Peyer's patch (tissue), 4 donors: ENCODE measurements at places on chromosomes 5 and 9.

DNA sequence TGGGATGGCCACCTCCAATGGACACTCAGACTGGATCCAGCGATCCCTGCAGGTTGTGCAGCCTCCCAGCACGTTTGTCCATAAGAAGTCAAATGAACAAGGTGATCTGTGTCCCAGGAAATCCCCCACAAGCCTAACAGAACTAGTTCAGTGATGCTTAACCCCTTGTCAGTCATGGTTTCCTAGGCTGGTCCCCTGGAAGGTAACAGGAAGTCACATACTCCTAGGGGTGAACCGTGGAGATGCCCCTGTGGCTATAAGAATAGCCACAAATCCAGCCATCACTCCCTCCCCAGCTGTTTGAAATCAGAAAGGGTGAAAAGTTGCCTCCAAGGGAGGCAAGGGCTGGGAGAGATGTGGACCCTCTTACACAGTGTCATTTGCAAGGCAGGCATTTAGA, 22.5 kb downstream of the PAX5 start:
- DNase-seq: no peak

DNA sequence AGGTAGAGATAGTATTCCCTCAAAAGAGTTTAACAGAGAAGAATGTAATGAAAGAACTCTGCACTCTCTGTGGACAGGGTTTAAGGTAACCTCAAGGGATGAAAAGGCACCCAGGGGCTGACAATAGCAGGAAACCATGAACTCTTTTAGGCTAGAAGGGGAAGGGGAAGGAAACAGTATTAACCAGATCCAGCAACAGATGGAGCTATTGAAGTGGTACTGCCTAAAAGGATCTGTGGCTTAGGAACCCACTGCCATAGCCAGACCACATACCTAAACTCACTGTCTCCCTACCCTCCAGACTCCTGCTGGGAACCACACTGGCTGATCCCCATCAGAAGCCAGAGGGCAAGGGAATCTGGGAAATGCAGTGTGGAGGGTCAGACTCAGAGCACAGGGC, 35.5 kb downstream of the PLGRKT start:
- no peak for DNase-seq

DNA sequence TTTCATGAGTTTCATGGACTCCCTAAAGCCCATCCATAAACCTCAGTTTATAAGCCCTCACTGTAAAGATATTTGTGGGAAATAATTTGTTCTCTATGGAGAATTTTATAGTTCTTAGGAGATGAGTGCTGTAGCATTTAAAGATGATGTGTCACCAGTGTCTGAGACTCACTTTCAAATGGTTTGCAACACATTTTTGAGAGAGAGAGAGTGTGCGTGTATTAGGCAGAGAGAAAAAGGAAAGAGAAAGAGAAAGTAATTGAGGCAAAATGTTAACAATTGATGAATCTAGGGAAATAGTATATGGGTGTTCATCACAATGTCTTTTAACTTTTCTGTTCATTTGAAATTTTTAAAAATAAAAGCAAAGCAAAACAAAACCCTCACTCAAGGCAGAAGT, 479.0 kb downstream of the ZSWIM6 start:
- DNase-seq: no peak

GRCh38 chr9:6079386-6079785, 64.0 kb upstream of the RANBP6 start:
- DNase-seq: no peak

- no peak for DNase-seq
These were observed 84.5 kb downstream of the FOXD1 start for GRCh38 chr5:73363911-73364730.

DNA sequence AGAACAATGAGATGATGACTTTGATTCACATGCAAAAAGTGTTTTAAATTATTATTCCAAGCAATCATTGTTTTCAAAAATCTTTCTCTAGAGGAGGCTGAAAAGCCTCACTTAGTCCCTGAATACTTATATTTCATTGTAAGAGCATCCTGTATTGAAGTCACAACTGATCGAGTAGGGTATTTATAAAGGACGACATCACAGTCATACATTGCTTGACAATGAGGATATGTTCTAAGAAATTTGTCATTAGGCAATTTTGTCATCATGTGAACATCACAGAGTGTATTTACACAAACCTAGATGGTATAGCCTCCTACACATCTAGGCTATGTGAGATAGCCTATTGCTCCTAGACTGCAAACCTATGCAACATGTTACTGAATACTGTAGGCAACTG, 510.4 kb upstream of the RGMB start:
- no peak for DNase-seq

- DNase-seq: no peak
These were observed 123.3 kb downstream of the PHF2 start for GRCh38 chr9:93699650-93700049.

- no peak for DNase-seq
These were observed 744.8 kb downstream of the KCTD16 start for GRCh38 chr5:144915452-144915851.

DNA sequence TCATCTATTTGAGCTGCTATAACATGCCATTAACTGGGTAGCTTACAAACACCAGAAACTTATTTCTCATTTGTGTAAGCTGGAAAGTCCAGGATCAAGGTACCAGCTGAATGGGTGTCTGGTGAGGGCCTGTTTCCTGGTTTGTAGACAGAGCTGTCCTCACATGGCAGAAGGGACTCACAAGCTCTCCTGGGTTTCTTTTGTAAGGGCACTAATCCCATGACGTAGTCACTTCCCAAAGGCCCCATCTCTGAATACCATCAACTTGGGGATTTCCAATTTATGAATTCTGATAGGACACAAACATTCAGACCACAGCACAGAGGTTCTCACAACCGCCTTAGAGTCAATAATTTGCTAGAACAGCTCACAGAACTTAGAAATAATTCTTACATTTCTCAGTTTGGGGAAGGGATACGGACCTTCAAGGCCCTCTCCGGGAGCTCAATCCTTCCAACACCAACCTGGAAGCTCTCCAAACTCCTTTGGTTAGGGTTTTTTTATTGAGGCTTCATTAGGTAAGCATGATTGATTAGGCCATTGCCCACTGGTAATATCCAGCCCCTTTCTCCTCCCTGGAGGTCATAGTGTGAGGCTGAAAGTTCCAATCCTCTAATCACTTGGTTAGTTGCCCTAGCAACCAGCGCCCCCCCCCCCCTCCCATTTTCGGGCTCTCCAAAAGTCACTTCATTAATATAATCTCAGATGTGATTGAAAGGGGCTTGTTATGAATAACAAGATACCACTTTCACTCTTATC, 7.6 kb upstream of the DNAJA1 start:
- DNase-seq: no peak

DNA sequence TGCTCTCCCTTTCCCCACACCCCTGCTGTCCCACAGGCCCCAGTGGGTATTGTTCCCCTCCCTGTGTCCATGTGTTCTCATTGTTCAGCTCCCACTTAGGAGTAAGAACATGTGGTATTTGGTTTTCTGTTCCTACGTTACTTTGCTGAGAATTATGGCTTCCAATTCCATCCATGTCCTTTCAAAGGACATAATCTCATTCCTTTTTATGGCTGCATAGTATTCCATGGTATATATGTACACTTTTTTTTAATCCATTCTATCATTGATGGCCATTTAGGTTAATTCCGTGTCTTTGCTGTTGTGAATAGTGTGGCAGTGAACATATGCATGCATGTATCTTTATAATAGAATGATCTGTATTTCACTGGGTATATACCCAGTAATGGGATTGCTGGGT, 25.6 kb downstream of the FER start:
- no peak for DNase-seq

GRCh38 chr5:112779531-112779930, 41.8 kb downstream of the APC start:
- no peak for DNase-seq

DNA sequence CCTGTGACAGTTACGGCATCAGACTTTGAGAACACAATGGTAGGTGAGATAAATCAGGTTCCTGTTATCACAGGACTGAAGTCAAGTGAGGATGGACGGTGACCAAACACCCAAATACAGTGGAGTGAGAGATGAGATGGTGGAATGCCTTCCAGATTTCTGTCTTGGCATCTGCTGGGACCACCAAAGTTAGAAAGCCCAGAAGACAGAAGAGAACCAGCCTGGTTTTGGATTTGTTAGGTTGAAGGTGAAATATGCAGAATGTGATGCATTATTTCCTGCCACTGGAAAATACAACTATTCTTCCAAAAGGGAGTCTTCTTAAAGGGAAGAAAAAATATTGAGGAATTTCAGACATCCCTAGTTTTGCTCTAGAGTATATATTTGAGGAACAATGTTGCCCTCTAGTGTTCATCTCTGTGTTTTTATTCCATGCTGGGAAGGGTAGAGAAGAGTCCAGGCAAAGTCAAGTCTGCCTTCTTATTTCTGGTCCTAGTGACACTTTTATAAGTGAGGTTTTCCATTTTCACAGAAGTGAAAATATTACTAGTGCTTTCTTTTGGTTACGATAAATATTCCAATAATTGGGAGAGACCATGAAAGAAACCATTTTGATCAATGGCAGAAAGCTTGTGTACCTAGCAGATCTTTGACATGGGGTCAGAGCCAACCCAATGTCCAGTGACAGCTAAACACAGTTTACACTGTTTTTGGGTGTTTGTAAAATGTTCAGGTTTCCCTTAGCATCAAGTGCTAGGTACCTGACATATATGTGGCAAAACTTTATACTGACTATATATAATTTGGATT, 142.3 kb upstream of the ANKH start:
- no peak for DNase-seq

DNA sequence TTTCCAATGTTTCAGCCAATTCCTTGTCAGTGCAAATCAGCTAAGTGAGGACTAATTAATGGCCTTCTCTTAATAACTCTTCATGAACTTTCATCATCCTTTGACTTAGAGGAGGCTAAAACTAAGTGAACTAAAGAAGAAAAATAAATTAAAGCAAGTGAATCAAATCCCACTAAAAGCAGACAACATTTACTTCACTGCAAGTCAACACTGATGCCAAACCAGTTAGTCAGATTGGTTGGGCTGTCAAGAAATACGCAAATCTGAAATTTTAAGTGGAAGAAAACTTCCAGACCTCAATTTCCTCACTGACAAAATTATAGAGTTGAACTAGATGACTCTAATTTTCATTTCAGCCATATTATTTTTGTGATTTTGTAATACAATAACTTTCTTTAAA, 137.2 kb upstream of the PRLR start:
- no peak for DNase-seq

DNA sequence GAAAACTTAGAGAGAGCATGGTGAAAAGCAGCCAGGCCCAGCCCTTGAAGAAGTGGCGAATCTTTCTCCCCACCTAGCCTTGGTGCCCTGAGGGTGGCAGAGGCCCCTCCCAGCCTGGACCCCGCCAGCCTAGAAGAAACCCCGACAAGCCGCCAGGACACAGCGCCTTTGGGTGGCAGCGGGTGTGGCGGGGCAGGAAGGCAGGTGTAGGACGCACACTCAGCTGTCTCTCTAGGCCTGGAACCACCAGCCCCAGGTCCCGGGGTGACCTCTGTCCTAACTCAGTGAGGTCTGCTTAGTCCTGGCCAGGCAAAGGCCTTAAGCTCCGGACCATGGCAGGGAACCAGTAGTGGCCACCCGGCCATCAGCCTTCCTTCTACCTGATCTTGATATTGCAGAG, 178.3 kb downstream of the BARX1 start:
- no peak for DNase-seq

- DNase-seq: no peak
These were observed 135.1 kb downstream of the DAB2IP start for GRCh38 chr9:121786543-121786948.

- DNase-seq: peak; percentile 50
These were observed 44.3 kb upstream of the BICD2 start for GRCh38 chr9:92808726-92809451.

GRCh38 chr9:116060631-116061030, 93.0 kb upstream of the PAPPA start:
- no peak for DNase-seq

- no peak for DNase-seq
These were observed 897 bp downstream of the ROPN1L start for GRCh38 chr5:10442576-10442975.
